NCI-H524 treated with DMSO at 0.1 percent for 48 hours (cell line): ENCODE measurements at places on chromosomes 2 and 18.

DNA sequence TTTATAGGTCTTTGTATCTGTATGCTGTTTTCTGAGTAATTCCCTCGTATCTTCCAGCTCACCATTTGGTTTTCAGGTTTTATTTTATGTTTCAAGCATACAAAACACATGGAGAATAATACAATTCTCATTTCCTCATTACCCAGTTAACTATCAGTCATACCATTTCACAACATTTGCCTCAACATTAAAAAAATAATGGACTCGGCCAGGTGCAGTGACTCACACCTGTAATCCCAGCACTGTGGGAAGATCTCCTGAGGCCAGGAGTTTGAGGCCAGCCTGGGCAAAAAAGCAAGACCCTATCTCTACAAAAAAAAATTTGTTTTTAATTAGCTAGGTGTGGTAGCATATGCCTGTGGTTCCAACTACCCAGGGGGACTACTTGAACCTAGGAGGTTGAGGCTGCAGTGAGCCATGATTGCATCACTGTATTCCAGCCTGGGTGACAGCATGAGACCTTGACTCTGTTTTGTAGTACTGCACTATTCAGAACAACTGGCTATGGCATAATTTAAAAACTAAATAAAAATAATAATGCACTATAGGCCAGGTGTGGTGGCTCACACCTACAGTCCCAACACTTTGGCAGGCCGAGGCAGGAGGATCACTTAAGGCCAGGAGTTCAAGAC, 20.3 kb downstream of the NPC1 start:
- no peak for DNase-seq

- DNase-seq: no peak
Observed at GRCh38 chr2:98576666-98577312, 31.5 kb downstream of the COA5 start.

DNA sequence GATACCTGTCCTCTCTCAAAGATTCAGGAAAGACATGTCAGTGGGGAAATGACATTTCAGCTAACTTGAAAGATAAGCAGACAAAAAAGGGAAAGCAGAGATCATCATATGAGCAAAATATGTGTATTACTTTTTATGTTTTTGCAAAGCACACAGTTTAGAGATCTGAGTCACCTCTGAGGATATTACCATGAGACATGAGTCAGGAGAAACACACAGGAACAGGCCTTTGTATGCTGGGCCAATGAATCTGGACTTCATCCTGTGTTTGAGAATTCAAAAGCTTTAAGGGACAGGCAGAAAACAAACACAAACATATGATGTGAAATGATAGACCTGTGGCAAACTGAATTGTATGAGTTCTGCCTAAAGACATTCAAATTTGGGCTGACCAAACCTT, 306.0 kb upstream of the EPC2 start:
- no peak for DNase-seq

- DNase-seq: no peak
Observed at GRCh38 chr2:43115881-43116280, 110.5 kb downstream of the ZFP36L2 start.

GRCh38 chr2:72678024-72678423, 147.8 kb downstream of the EXOC6B start:
- no peak for DNase-seq

- no peak for DNase-seq
Observed at GRCh38 chr18:57747809-57748680, 55.1 kb downstream of the ATP8B1 start.

GRCh38 chr2:8543060-8543382, 138.8 kb upstream of the ID2 start:
- DNase-seq: no peak

GRCh38 chr2:73717251-73717606, 19.9 kb downstream of the TPRKB start:
- no peak for DNase-seq

GRCh38 chr18:67400502-67401117, 115.9 kb downstream of the DSEL start:
- DNase-seq: no peak

DNA sequence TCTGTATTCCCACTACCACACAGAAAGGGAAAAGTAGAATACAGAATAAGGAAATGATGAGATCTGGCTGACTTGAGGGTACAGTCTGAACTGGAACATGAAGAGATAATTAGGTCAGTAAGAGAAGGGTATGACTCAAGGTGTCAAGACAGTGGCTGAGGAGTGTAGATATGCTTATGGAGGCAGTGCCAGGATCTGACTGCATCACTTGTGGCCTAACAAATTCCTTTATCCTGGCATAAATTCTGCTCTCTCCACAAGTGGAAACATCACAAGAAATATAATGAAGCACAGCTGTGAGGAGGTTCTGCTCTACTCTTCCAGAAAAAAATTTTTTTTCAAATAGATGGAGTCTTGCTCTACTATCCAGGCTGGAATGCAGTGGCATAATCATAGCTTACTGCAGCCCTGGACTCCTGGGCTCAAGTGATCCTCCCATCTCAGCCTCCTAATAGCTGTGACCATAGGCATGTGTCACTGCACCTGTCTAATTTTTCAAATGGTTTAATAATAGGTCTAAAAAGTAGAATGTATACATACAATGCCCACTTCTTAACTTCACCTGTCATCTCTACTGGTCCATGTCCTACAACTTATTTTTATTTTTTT, 85.3 kb downstream of the C2orf74 start:
- DNase-seq: no peak

- no peak for DNase-seq
Observed at GRCh38 chr2:224513991-224514390, 71.2 kb downstream of the CUL3 start.

DNA sequence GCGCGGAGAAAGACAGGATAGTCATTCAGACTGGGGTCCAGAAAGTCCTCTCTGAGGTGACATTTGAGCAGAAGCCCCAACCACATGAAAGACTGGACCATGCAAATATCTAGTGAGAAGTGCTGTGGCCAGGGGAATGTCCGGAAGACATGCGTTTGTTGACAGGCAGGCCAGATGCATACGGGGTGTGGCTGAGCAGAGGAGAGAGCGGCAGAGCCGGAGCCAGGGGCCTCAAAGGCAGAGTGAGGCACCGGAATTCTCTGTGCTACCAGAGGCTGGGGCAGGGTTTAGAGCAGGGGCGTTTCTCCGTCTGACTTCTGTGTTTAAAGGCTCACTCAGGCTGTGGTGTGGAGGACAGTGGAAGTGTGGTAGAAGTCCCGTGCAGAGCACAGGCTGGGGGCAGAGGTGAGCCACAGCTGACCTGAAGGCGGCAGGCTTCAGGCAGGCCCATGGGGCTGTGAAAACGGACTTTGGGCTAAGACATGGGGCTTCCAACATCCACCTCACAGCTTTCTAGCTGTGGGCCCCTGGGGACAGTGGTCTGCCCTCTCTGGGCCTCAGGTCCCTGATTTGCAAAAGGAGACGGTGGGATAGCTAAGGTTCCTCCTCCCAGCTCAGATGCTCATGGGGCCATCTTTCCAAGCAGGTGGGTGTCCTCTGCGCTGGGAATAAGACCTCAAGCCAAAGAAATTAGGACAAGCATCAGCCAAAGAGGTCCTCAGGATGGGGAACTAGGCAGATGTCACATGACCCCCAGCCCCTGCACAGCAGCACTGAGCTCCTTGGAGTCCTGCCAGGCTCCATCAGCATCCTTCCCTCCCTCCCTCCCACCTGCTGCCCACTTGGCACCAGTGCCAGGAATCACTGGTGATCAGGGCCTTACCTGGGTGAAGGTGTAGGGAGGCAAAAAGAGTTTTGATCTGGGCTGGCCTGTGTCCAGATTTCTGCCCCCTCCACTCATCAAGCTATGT, 11.2 kb downstream of the RUFY4 start:
- DNase-seq: no peak

DNA sequence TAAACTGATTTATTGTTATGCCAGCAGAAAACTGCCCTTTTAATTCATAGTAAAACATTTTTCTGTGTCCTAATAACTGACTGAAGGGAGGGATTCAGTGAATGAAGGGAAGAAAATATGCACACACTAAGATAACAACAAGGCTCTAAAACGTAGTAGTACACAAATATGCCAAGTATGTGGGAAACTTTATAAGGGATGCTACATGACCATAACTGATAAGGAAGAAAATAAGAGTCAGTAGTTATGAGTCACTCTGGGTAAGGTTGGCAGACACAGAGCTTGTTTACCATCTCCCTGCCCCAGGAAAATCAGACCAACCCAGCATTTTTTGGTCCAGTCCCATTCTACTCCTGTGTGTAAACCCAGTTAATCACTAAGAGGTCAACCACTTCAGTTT, 124.2 kb downstream of the RPRM start:
- no peak for DNase-seq

DNA sequence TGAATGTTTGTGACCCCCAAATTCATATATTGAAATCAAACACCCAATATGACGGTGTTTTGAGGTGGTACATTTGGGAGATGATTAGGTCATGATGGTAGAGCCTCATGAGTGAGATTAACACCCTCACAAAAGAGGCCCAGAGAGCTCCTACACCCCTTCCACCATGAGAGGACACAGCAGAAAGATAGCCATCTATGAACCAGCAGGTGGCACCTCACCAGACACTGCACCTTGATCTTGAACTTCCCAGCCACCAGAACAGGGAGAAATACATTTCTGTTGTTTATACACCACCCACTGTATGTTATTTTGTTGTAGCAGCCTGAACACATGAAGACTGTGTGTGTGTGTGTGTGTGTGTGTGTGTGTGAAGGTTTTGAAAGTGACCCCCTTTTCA, 58.1 kb downstream of the ST3GAL5 start:
- no peak for DNase-seq

GRCh38 chr2:127673291-127674069, 1.9 kb downstream of the LIMS2 start:
- DNase-seq: no peak

GRCh38 chr2:202133200-202133908, 60.3 kb downstream of the KIAA2012 start:
- no peak for DNase-seq

DNA sequence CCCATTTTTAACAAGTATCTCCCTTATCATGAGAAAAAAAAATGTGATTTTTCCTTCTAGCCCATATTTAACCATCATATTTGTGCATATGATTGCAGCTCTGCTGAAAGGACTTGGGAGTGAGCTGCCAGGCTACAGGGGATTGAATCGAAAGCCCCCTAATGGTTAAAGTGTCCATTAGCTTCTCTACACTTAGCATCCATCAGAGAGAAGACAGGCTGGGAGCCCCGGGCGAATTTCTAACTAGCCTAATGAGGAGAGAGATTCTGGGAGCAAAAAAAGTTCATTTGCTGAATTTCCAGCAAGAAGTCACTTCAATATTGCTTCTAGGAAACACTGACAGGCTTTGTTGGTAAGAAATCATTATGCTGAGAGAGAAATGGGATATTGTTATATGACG, 848.8 kb downstream of the TDRD15 start:
- DNase-seq: no peak

DNA sequence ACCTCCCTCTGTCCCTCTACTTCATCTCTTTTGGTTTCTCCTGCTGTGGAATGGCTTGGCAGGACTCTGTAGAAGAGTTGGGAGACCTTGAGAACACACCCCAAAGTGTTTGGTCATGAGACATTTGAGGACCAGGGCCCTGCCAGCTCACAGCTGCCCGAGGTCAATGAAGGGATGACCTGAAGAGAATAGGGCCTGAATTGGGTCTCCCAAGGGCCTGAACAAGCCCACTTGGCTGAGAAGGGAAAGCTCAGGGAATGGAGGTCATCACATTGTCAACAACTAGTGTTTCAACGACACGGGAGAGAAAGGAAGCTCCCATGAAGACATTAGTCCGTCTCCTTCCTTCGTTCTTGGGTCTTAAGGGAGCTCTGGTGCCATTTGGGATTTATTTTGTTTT, 52.8 kb downstream of the TTC32 start:
- no peak for DNase-seq

- DNase-seq: no peak
Observed at GRCh38 chr18:31487246-31488015, 10.5 kb upstream of the DSG2 start.

DNA sequence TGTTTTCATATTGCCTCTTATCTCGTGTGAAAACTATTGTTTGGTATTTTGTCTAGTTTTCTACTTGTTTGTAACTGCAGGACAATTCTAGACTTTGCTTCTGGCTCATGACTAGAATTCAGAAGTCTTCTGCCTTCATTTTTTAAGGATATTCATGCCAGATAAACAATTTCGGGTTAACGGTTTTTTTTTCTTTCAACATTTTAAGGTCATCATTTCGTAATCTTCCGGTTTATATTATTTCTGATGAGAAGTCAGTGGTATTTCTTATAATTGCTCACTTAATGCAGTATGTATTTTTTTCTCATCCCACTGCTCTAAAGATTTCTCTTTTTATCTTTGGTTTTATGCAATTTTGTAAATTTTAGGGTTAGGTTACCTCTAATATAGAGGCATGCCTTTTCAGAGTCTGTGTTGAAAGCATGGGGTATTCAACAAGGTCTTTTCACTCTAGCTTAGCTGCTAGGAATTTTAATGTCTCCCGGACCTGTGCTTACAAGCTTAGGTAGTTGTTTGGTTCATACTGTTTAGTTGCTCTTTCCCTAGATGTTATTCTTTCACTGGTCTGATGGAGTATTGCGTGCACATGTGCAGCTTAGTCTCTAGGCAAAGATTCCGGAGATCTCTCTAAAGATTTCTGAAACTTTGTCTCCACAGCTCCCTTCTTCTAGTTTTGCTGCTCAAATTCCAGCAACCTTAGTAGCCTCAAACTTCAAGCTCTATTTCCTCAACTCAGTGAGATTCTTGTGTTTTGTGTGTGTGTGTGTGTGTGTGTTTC, 198.1 kb downstream of the MCFD2 start:
- no peak for DNase-seq

DNA sequence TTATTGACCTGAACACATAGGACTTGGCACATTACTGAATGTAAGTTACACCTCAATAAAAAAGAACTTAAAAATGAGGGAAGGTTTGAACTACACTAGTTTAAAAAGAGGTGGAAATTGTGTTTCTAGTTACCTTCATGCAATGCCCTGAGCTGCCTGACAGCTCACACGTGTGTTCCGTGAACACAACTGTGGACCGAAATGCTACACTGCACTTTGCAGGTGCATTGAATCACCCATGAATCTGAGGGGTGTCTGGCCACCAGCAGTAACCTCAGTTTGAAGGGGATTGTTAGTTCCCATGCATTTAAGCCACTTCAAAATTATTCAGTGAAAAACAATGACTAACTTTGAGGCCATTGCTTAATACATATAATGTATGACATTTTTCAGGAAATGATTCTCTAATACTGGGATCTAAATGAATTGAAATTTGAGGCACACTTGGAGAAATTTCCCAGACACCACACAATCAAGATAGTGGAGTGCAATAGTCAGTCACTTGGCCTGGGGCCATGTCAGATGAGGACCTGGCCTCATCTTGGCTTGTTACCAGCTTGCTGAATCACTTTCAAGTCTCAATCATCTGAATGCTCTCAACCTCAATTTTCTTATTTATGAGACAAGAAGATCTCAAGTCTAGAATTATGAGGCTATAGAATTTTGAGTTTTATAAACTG, 59.3 kb downstream of the MYL12B start:
- no peak for DNase-seq

- DNase-seq: no peak
Observed at GRCh38 chr2:36456227-36457175, 100.9 kb downstream of the CRIM1 start.

GRCh38 chr18:986552-986951, 81.9 kb downstream of the ADCYAP1 start:
- no peak for DNase-seq

- no peak for DNase-seq
Observed at GRCh38 chr2:45731141-45731540, 79.7 kb downstream of the PRKCE start.

GRCh38 chr2:120771111-120771780, 35.6 kb downstream of the GLI2 start:
- DNase-seq: no peak
